Stimulated activated CD8-positive, alpha-beta memory T cell treated with anti-CD3 and anti-CD28 coated beads, Interleukin-7, amount 100 ng/mL, for 1 hour (primary cell): ENCODE measurements at places on chromosomes 13 and 19.

DNA sequence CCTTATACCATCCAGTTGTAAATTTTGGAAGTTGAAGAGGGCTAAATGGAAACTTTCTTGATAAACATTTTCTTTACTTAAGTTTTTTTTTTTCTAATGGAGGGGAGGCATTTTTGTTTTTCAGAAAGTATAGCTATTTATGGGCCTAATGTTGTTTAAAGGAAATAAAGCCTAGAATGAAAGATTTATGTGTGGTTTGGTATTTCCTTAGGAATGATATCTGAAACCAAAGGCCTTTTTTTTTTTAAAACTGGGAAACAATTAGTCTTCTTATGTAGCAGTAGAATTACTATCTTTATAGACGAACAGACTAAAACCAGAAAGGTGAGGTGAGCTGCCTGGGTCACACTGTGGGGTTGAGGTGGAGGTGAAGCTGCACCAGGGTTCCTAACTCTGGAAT, 80.1 kb downstream of the ESD start:
- DNase-seq: no peak

GRCh38 chr13:98327371-98328270, 150.6 kb upstream of the RNF113B start:
- DNase-seq: no peak

- DNase-seq: no peak
Observed at GRCh38 chr13:26749285-26749684, 11.3 kb downstream of the GPR12 start.

GRCh38 chr19:4059891-4060620, 6.6 kb downstream of the ZBTB7A start:
- DNase-seq: peak; percentile 55

DNA sequence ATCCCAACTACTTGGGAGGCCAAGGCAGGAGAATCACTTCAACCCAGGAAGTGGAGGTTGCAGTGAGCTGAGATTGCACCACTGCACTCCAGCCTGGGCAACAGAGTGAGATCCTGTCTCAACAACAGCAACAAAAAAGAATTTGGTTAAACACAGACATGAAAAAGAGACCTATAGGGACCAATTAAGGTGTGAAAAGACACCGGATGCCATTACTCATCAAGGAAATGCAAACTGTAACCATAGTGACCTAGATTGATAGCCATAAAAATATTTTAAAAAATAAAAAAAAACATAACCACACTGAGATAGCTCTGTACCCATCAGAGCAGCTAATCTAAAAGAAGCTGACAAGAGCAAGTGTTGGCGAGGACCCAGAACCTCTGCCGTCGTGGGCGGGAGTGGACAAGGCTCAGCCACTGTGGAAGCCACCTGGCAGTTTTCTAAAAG, 37.1 kb upstream of the ISYNA1 start:
- DNase-seq: no peak

GRCh38 chr13:108964606-108965005, 335.2 kb downstream of the MYO16 start:
- DNase-seq: no peak

GRCh38 chr19:50778906-50779430, 8.7 kb downstream of the GPR32 start:
- DNase-seq: no peak

GRCh38 chr13:89515948-89516347, 1831.5 kb upstream of the MIR17HG start:
- DNase-seq: no peak

DNA sequence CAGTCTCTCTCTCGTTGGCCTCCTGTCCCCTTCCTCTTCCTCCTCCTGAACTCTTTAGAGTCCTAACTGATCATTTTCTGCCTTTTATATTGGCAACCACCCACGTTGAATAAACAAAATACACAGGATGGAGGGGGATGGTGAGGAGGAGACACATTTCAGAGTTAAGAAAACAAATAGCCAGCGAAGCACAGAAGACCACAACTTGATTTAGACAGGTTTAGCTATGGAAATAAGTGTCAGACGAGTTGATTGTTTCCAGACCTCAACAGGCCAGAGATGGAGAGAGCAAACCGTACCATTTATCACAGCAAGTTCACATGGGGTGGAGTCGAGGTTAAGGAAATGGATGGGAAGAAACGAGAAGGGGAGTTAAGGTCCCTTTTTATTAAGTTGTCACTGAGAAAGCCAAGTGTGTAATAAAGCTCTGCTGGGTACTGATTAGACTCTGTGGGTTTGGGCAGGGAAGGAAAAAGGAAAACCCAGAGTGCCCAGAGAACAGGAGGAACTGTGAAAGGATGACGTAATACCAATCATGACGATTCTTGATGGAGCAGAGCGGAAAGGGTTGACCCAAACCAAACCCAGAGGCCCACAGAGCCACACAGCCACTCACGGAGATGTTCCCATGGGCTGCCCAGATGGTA, 11.1 kb upstream of the SERP2 start:
- DNase-seq: no peak

- no peak for DNase-seq
Observed at GRCh38 chr13:26976313-26976712, 195.3 kb downstream of the USP12 start.

- DNase-seq: no peak
Observed at GRCh38 chr19:48676887-48677286, 4.1 kb upstream of the NTN5 start.

DNA sequence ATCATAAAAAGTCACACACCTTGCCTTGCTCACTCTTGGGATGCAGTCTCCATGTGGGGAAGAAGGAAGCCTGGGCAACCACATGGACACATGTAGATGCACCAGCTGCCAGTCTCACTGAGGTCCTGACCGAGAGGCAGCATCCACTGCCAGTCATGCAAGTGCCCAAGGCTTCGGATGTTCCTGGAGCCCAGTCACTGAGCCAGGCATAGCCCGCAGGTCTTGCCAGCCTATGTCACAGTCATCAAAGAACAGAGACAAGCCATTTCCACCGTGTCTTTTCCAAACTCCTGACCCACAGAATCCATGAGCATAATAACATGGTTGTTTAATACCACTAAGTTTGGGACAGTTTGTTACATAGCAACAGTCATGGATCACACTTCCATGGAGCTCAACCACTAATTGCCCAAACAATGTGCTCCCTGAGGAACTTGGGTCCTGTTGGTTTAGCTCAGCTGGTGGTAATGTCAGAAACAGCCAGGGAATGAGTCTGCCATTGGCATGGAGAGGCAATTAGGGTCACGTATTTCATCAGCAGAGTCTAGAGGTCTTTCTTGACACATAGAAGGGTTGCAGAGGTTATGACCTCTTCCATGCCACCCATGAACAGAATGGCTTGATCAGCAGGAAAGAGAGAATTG, 21.5 kb downstream of the STARD13 start:
- no peak for DNase-seq

GRCh38 chr13:114056205-114057013, 76.0 kb downstream of the RASA3 start:
- no peak for DNase-seq

GRCh38 chr13:21673539-21673788, 2.6 kb downstream of the FGF9 start:
- DNase-seq: no peak

- no peak for DNase-seq
Observed at GRCh38 chr19:9406798-9407352, 28.5 kb downstream of the ZNF266 start.

GRCh38 chr19:22545751-22546150, 88.4 kb upstream of the ZNF492 start:
- DNase-seq: no peak

DNA sequence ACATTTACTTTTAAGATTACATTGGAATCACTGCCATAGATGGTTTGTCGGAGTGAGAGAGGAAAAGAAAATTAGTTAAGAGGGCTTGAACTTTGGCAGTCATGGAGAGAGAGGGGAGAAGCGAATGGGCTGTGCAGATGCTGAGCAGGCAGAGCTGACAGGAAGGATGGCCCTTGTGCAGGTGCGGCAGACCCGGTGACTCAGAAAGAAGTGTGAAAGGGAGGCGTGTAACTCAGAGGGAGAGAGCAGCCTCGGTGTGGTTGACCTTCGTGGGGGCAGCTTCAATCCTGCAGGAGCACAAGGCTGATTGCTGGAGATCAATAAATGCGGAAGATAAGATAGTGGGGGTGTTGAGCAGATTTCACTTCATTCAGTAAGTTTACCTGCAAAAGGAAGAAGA, 76.9 kb downstream of the TNFSF13B start:
- DNase-seq: no peak

DNA sequence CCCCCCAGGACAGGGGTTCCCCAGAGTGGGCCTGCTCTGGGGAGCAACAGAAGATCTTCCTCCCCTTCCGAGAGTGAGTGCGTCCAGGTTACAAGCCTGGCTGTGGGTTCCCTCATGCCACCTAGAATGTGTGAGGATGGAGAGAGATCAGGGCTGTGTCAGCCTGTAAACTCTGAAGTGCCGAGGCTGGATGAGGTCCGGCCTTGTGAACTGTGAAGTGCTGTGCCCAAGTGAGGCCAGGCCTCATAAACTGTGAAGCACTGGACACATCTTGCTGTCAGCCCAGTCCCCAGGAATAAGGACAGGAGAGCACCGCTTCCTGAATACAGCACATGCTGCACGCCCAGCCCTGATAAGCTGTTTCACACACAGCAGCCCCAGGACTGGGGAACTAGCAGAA, 7.6 kb downstream of the KCNN1 start:
- no peak for DNase-seq

GRCh38 chr19:13684021-13684420, 80.3 kb upstream of the MRI1 start:
- no peak for DNase-seq

- no peak for DNase-seq
Observed at GRCh38 chr13:99582511-99582910, 81.2 kb downstream of the TM9SF2 start.
